NCI-H1930 (cell line): ENCODE measurements at places on chromosomes 2 and 18.

- DNase-seq: no peak
Observed at GRCh38 chr2:185664384-185664783, 74.2 kb upstream of the FSIP2 start.

- DNase-seq: no peak
Observed at GRCh38 chr18:62450546-62451410, 72.0 kb upstream of the ZCCHC2 start.

- no peak for DNase-seq
Observed at GRCh38 chr2:207101984-207102383, 63.8 kb downstream of the KLF7 start.

DNA sequence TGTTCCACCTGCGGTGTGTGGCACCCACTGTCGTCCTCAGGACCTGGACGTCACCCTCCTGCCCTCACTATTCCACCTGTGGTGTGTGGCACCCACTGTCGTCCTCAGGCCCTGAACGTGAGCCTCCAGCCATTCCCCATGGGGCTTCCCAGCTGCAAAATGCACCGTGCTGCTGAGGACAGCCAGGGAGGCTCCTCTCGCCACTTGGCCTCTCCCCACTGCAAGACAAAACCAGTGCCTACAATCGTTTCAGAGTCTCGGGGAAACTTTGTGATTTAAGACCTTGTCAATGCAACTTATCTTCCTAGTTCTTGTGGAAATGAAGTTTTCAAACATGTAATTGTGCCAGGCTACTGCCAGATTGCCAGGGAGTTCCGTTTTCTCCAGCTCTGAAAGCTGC is 319.3 kb upstream of the SALL3 start:
- DNase-seq: no peak

DNA sequence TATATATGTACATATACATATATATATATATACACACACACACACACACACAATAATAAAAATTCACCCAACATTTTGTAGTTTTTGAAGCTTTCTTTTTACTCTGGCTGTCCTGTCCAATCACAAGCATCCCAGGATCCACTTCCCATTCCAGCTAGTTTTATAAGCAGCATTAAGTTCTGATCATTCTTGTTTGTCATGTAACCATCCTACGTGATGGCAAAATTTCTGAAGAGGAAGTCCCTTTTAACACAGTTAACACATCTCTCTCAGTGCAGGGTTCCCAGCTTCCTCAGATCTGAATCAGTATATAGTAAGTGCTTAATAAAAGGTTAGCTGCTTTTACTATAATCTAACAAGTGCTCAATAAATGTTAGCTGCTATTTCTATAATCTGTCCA is 26.4 kb downstream of the MYOM1 start:
- DNase-seq: no peak

DNA sequence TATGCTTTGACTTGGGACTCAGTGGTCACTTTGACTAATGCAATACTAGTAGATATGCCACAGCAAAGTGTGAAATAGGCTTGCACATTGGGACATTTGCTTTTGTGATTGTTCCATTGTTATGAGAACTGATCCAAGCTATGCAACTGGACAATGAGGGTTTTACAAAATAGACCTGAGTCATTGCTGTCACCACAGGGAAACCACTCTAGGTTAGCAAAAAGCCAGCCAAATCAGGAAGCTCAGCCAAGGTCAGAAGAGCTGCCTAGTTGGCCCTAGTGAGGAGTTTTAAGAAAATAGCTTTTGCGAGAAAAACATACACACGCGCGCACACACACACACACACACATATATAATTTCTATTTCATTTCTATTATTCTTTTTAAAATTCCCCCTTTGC is 452.4 kb upstream of the CDH7 start:
- DNase-seq: no peak

DNA sequence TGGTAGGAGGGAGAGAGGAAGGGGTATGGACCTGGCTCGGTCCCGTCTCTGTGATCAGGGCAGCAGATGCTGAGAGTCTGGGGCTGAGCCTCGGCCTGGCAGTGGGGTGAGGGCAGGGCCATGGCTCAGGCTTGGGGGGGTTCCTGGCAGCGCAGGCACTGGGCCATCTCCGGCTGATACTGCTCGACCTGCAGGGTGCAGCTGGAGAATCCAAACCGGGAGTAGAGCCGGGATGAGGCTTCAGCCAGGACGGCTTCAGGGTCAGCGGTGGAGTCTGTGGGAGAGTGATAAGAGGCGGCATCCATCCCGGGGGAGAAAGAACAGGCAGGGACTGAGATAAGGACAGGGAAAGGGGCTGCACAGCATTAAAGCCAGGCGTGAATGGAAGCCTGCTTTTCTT is 7.7 kb downstream of the SLC30A3 start:
- no peak for DNase-seq

- DNase-seq: no peak
Observed at GRCh38 chr2:209277444-209277843, 146.4 kb upstream of the MAP2 start.

GRCh38 chr18:79479116-79479760 is 83.5 kb downstream of the NFATC1 start:
- DNase-seq: no peak

- DNase-seq: no peak
Observed at GRCh38 chr2:233756429-233757081, 3.5 kb upstream of the UGT1A1 start.

- DNase-seq: no peak
Observed at GRCh38 chr2:12083713-12084419, 337.4 kb downstream of the LPIN1 start.

DNA sequence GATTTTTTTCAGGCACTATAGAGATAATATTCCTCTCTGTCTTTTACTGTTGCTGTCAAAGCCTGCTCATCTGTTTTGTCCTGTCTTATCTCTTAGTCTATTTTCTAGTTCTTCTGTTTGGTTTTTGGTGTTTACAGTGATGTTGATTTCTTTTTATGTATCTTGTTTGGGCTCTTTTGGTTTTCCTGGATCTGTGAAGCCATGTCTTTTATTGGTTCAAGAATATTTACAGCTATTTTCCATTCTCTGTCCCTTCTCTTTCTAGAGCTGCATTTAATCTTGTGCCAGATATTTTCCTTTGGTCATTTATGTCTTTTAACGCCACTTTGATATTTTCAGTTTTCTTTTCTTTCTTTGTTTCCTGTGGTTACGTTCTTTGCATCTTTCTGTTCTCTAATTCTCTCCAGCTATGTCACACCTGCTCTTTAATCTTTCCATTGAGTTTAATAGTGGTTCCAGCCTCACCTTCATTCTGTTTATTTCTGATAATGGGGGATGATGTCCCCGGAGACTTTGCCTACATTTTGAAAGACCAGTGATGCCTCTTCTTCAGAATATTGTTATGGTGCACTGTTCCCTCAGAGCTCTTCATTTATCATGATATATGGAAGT is 32.0 kb downstream of the SMCHD1 start:
- no peak for DNase-seq

GRCh38 chr18:22346401-22346952 is 71.2 kb downstream of the CTAGE1 start:
- no peak for DNase-seq

- no peak for DNase-seq
Observed at GRCh38 chr2:218865396-218865795, 5.8 kb downstream of the WNT6 start.

DNA sequence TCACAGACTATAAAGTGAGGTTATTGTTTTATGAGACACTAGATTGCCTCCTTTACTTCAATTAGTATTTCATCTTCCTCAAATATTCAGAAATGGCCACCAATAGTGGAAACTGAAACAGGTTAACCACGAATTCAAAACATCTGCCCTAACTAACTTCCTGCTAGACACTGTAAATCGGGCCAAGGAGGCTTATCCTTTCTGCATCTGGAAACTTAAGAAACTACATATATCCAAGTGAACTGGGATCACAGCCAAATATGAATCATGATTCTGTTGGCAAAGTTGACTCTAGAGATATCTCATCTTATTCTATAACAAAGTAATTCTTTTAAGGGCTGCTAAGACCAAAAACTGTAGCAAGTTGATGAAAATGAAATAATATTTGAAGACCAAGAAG is 136.6 kb upstream of the ZC3H15 start:
- no peak for DNase-seq

- DNase-seq: no peak
Observed at GRCh38 chr2:102141011-102141943, 1.3 kb upstream of the IL1R1 start.

DNA sequence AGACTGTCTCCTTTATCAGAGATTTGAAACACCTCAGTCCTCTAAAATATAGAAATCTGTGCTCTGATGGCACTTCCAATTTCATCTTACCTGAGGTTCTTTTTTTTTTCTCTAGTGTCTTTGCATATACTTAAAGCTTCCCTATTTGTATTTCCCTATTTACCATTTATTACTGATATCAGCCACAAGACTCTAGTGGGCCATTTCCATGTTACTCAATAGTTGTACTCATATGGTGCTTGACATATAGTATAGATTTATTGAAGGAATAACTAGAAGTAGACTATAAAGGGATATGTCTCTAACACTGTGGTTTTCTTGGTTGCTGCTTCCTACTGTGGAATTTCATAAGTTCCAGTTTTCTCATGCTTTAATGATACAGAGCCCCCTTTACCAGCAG is 3.0 kb downstream of the RBM45 start:
- no peak for DNase-seq

- no peak for DNase-seq
Observed at GRCh38 chr2:184727813-184728212, 129.5 kb downstream of the ZNF804A start.

GRCh38 chr18:56727399-56727798 is 76.2 kb downstream of the WDR7 start:
- no peak for DNase-seq

DNA sequence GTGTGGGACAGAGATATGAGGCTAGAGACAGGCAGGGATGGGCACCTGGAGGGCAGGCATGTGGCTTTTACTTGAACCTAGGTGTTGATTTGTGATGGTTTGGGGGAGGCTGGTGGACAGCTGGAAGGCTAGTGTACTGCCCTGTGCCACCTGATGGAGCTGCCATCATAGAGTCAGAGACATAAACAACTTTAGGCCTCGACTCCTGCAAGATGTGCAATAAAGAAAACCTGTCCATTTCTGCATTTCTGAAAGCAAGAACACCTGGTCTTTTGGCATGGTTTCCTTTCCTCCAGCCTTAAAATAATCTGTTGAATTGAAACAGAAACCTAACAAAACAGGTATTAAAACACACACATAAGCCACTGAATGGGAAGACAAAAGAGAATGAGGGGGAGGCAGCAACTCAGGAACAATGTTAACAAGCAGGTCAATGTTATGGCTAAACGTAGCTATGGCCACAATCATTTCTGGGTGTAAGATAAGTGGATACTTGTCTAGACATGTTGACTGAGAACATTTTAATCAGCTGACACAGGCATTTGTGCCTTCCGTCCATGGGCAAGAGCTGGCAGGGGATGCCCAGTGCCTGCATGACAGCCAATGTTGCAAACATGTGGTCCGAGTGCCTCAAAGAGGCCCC is 87.8 kb downstream of the KCTD1 start:
- DNase-seq: no peak

DNA sequence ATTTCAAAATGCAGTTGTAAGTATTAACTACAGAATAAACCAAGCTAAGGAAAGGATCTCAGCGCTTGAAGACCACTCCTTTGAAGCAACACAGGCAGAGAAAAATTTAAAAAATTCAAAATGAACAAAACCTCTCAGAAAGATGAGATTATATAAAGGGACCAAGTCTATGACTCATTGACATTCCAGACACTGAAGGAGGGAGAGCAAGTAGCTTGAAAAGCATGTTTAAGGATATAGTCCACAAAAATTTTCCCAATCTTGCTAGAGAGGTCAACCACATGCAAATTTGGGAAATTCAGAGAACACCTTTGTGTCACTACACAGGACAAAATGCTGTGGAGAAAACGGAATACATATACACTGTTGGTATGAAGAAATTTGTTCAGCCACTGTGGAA is 112.6 kb upstream of the MC4R start:
- DNase-seq: no peak

GRCh38 chr18:32595832-32596231 is 125.2 kb upstream of the GAREM1 start:
- no peak for DNase-seq
